Uterus (tissue), 4 donors: ENCODE measurements at places on chromosomes 5 and 9. TPM values are rescaled to one million over a fixed set of nuclear protein-coding genes. Genes with fewer than 3 reads are reported as not detected.

GDNF gene
- not detected for total RNA-seq

ST8SIA4 gene
- 6.8 TPM for total RNA-seq

TTC39B gene
- total RNA-seq = 17.7 TPM

ADGRV1 gene
- not detected for total RNA-seq

PROB1 gene
- not detected for total RNA-seq

MEIKIN gene
- not detected for total RNA-seq

FOXD4L6 gene
- not detected for total RNA-seq

AGXT2 gene
- not detected for total RNA-seq

DNA sequence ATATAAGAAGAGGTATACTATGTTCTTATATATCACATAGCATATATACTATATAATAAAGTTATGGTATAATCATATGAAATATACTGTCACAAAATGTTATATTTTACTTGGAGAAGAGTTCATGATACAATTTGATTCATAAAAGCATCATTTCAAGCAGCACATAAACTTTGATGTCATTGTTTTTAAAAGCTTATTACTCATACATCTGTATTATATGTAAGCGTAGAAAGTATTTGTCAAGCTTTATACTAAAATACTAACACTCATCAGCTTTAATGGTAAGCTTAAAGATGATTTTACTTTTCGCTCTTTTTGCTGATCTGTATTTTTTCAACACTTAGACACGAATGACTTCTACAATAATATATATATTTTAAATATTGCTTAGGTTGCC, 34.0 kb upstream of the ZNF618 start:
- H3K36me3 ChIP-seq = no peaks in the 10 kb centered on the region
- H3K4me1 ChIP-seq = no peaks in the 10 kb centered on the region
- H3K4me3 ChIP-seq = no peak overlapping the region
- no peaks in the 10 kb centered on the region for H3K27me3 ChIP-seq
- H3K27ac ChIP-seq = no peak overlapping the region

DNA sequence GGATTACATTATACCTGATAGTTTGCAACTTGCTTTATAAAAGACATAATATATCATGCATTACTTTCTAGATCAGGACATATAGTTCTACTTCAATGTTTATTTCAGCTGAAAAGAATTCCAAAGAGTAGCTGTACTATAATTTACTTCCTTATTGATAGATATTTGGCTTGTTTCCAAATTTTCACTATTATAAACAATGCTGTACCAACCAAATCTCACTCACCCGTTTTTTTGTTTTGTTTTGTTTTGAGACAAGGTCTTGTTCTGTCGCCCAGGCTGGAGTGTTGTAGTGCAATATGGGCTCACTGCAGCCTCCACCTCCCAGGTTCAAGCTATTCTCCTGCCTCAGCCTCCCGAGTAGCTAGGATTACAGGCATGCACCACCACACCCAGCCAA, 132.7 kb downstream of the GNAQ start:
- H3K4me1 ChIP-seq = no peaks in the 10 kb centered on the region
- H3K27me3 ChIP-seq = no peaks in the 10 kb centered on the region
- H3K4me3 ChIP-seq = no peak overlapping the region
- no peak for DNase-seq

GRCh38 chr9:126907058-126907457, 7.5 kb upstream of the RALGPS1 start:
- no peak overlapping the region for H3K4me3 ChIP-seq
- no peak overlapping the region for H3K27ac ChIP-seq
- H3K27me3 ChIP-seq = no peaks in the 10 kb centered on the region
- no peak for DNase-seq
- H3K36me3 ChIP-seq = no peaks in the 10 kb centered on the region

DNA sequence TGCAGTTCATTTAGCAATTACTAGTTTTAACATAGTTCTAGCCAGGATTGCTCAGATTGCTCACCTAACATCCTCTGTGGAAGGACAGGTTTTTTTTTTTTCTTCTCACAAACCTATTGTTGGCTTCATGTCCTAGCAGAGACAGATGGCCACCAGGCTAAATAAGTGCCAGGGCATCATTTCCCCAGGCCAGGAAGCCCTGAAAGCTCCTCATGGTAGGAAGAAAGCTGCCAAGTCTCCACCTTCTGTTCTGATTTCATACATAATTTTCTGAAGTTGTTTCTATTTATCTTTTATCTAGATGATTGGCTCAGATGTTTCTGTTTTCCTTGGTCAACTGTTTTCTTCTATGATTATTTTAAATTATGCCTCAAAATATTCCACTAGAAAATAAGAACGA, 31.0 kb downstream of the EFCAB9 start:
- H3K27me3 ChIP-seq = no peaks in the 10 kb centered on the region
- H3K36me3 ChIP-seq = no peaks in the 10 kb centered on the region
- no peak overlapping the region for H3K27ac ChIP-seq

DNA sequence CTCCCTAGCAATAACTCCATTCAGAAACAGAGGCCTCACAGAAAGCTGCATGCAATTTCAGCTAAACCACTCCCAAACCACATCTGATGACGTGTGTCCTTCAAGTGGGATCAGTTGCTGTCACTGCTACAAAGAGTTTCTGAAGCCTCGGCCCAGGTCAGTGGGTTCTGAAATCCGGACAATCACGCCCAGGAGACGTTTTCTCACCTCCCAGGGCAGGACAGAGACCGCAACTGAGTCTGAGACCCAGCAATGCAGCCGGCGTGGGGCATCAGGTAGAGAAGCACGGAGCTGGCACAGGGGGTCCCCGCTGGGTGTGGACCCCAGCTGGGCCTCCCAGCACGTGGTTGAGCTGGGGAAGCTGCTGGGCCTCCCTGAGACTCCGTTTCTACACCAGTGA, 2.6 kb upstream of the UBE2QL1 start:
- DNase-seq = no peak
- no peaks in the 10 kb centered on the region for H3K27me3 ChIP-seq
- H3K36me3 ChIP-seq = no peaks in the 10 kb centered on the region
- no peak overlapping the region for H3K27ac ChIP-seq
- H3K4me3 ChIP-seq = no peak overlapping the region

DNA sequence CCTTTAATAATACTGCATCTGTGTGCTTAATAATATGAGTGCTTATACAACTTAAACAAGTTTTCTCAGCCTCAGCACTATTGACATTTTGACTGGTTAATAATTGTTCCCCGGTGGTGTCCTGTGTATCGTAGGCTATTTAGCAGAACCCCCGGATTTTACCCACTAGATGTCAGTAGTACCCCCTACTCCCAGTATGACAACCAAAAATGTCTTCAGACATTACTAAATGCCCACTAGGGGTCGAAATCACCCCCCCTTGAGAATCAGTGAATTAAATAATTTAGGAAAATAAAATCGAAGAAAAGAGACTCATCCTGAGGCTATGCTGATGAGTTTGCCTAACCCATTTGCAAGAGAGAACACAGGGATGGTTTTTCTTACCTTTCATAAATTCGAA, 166.3 kb downstream of the ATP10B start:
- H3K27ac ChIP-seq = no peak overlapping the region
- H3K27me3 ChIP-seq = no peaks in the 10 kb centered on the region
- H3K4me3 ChIP-seq = no peak overlapping the region
- no peaks in the 10 kb centered on the region for H3K36me3 ChIP-seq
- H3K4me1 ChIP-seq = no peaks in the 10 kb centered on the region
- DNase-seq = no peak

DNA sequence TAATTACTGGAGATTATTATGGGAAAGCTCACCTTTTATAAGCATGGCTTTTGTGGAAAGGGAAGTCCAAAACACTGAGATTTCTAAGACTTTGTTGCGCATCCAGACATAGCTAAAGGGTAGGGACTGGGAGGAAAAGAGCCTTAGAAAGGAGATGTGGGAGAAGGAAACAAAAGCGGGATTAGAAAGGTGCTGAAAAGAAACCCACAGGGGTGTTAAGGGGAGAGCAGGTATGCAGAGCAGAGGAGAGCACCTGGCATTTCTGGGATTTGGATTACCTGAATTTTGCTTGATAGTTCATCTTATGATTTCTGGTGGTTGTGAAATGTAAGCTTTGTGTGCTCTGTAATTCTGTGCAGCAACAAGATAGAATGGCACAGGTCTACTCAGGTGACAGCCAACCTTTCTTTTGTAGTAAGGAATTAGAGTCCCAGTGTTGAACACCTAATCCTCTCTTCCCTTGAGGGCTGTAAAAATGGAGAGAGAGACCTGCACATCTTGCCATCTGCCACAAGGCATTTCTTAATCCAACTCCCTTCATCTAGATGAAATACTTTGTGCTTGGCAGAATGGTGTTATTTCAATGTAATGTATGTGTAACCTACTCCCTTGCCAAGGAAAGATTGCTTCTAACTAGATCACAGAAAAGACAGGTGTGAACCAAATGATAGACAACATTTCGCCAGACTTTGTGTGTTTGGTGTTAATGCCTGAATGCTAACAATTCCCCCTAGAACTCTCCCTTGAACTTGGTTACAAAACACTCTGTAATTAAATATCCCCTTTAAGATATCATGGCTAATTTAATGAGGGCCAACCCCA, 47.4 kb downstream of the ATPSCKMT start:
- no peaks in the 10 kb centered on the region for H3K36me3 ChIP-seq
- H3K27me3 ChIP-seq = no peaks in the 10 kb centered on the region
- DNase-seq = no peak
- H3K4me1 ChIP-seq = no peaks in the 10 kb centered on the region

GRCh38 chr9:109558718-109559151, 60.6 kb upstream of the PTPN3 start:
- no peak for DNase-seq
- H3K4me1 ChIP-seq = no peaks in the 10 kb centered on the region
- H3K4me3 ChIP-seq = no peak overlapping the region
- no peaks in the 10 kb centered on the region for H3K36me3 ChIP-seq
- H3K27me3 ChIP-seq = no peaks in the 10 kb centered on the region
